ENCODE measurements at places on chromosomes 1 and 21. TPM values are rescaled to one million over a fixed set of nuclear protein-coding genes. Genes with fewer than 3 reads are reported as not detected.

CFHR1 gene
- not detected for total RNA-seq

SMCP gene
- total RNA-seq = not detected

GMEB1 gene
- total RNA-seq = 9.5 TPM

OLIG2 gene
- total RNA-seq = not detected

PKP1 gene
- 1.5 TPM for total RNA-seq

DNA sequence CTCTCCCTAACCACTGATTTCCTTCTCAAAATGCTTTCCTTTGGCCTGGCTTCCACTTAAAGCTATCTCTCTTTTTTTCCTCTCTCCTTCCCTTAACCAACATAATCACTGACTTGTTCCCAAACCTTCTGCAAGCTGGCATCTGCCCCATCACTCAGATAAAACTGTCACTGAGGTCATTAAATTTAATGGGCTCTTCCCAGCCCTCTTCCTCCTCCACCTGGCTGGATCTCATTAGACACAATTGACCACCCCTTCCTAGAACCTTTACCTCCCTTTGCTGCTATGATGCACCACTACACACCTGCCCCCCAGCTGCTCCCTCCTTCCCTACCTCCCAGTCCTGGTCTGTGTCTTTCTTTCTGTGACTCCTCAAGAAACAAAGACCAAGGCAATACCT, 44.0 kb upstream of the GJB5 start:
- no peak for DNase-seq

DNA sequence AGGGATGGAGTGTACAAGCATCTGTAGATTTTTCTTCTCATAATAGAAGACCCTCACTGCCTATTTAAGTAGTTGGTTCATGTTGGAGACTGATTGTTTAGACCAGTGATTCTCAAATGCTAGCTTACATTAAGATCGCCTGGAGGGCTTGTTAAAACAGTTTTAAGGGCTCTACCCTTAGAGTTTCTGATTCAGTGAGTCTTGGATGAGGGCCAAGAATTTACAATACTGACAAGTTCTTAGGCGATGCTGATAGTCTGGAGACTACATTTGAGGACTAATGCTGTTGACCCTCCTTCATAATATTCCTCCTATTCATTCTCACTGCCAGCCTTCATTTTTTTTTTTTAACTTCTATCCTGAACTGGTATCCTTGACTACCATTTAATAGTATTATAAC, 15.2 kb upstream of the AGO3 start:
- no peak for DNase-seq

GRCh38 chr1:155709391-155709790, 20.5 kb downstream of the DAP3 start:
- no peak for DNase-seq

GRCh38 chr1:11473491-11474034, 5.4 kb upstream of the DISP3 start:
- no peak for DNase-seq

Measured in epithelial cell of proximal tubule (primary cell).